ENCODE measurements at places on chromosomes 13 and 19.

GRCh38 chr19:55341171-55341588, 1.5 kb downstream of the KMT5C start:
- no peak for DNase-seq

DNA sequence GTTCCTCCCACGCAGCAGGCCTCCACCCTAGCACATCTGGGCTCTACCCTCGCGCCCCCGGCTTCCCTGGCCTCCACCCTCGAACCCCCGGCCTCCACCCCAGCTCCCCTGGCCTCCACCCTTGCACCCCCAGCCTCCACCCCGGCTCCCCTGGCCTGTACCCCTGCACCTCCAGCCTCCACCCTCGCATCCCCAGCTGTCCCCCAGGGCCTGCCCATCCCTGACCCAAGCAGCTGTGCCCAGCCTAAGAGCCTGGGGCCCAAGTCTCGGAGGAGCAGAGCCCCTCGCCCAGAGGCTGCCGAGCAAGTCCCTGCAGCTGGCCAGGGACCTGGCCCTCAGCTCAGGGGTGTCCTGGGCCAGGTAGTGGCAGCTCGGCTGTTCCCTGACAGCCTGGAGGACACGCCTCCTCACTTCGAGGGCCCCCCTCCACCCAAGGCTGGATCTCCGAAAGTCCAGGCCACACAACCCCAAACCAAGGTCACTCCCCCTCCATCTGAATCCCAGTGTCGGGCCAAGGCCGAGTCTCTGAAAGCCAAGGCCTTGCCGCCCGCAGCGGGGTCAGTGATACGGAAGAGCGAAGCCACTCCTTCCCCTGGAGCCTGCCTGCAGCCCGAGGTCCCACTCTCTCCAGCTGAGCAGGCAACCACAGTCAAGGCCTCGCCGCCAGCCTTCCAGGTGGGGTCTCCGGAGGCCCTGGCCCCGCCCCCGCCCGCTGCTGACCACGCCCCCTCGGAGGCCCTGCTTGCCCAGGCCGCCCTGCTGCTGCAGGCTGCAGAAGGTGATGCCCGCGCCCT, 7.9 kb upstream of the ARHGAP33 start:
- DNase-seq: no peak

- DNase-seq: no peak
Measured at GRCh38 chr13:85541476-85541875, 257.7 kb downstream of the SLITRK6 start.

DNA sequence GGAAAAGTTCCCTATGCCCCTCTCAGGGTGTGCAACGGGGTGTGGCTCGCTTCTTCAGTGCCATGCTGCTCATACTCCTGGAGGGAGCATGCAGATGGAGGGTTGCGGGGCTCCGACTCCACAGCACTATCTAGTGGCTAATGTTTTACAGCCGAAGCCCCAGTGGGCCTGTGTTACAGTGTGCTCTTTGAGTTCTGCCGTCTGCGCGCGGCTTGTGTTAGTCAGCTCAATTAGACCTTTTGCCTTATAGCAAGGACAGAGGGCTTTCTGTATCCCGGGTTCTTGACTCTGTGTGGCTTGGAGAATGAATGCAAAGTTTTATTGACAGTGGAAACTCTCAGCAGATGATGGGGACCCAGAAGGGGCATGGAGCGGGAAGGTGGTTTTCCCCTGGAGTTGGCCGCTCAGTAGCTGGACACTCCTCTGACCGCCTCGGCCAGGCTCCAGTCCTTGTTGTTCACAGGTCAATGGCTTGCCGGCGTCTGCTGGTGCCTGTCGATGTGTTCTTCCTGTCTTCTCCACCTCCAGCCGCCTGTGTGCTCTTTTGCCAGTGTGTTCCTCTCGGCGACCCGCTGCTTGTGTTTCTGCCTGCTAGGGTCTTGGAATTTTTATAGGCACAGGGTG, 383.4 kb downstream of the LMO7 start:
- DNase-seq: no peak

GRCh38 chr19:21314676-21315075, 14.5 kb downstream of the ZNF708 start:
- DNase-seq: no peak

DNA sequence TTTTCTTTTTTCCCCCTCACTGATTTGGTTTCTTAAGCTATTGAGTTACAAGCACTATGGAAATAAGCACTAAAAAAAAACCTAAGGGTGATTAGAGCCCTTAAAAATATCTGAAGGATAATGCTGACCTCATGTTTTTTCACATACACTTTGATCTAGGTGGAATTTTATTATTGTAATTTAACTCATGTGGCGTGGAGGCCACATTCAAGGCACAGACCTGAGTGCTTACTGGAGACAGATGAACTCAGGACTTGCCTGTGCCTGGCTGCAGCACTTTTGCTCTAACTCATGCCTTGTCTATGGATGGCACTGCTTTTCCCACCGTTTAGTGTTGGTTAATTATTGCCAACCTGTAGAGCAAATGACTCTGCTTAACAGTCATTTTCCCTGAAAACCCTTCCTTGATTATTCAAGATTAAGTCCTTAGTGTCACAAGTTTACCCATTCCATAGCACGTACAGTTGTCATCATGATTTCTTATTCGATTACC, 541.4 kb downstream of the GPC6 start:
- DNase-seq: no peak

- DNase-seq: no peak
Measured at GRCh38 chr19:29088761-29089160, 124.2 kb downstream of the UQCRFS1 start.

DNA sequence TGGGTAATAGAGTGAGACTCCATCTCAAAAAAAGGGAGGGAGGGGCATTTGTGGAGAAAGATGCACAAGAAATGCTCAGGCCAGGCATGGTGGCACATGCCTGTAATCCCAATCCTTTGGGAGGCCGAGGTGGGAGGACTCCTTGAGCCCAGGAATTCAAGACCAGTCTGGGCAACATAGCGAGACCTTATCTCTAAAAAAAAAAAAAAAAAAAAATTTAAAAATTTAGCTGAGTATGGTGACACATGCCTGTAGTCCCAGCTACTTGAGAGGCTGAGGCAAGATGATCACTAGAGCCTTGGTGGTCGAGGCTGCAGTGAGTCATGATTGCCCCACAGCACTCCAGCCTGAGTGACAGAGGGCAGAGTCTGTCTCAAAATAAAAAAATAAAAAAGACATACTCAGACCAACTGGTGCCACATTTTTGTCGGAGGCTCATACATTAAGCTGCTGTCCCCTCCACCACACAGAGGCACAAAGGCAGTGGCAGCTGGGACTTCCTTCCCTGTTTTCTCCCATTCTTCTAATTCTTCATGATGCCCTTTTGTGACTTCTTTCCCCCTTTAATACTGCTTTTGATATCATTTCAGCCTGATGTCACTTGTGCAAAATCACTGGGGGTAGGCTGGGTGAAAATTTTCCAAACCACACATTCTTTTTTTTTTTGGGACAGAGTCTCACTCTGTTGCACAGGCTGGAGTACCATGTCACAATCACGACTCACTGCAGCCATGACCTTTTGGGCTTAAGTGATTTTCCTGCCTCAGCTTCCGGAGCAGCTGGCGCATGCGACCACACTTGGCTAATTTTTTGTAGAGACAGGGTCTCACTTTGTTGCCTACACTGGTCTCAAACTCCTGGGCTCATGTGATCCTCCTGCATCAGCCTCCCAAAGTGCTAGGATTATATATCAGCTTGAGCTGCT, 26.8 kb upstream of the CXCL17 start:
- no peak for DNase-seq

DNA sequence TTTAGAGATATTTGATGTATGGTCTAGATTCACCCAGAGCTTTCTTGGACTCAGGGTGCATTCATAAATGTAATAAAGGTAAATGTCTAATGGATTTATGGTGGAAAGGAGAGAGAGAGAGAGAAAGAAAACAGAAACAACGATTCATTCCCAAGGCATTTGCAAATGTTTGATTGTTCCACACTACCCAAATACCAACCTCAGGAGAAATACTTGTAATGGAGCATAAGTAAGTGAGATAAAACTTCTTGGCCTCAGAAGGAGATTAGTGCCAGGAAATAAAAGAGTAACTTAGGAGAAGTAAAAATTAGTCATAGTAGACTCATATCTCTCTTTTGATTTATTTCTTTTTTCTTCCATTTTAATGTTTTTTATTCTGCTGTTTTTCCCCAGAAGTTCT, 40.6 kb upstream of the DGKH start:
- DNase-seq: no peak

GRCh38 chr13:109209526-109209925, 576.9 kb downstream of the IRS2 start:
- no peak for DNase-seq

DNA sequence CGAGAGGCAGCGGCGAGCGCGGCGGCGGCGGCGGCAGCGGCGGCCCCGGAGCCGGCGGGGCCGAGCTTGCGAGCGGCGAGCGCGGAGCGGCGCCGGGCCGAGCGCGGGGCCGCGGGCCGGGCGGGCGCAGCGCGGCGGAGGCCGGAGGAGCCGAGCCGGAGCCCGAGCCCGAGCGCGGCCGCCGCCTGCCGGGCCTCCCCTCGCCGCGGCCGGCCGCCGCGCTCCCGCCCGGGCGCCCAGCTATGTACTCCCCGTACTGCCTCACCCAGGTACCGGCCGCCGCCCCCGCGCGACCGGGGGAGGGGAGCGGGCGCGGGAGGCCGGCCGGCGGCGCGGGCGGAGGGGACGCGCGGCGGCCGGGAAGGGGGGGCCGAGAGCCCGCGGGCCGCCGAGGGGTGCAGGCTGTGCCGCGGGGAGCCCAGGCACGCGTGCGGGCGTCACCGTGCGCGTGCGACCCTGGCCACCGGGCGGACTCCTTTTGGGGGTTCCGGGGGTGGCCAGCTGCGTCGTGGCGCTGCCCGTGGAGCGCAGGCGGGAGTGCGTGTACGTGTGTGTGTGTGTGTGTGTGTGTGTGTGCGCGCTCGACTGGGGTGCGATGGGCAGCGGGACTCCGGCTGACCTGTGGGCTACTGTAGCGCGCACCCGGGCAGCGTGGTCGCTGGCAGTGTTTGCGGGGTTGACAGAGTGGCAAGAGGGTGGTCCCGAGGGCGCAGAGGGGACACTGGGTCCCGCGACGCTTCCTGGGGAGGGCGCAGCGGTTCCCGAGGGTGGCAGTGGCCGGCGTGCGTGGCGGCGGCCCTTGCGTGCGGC, 526 bp downstream of the NFIX start:
- DNase-seq: no peak

GRCh38 chr19:50932018-50932689, 20.7 kb downstream of the KLK5 start:
- DNase-seq: no peak

GRCh38 chr13:106122234-106122633, 413.2 kb downstream of the EFNB2 start:
- DNase-seq: no peak

GRCh38 chr19:51944798-51945552, 17.7 kb downstream of the ZNF613 start:
- no peak for DNase-seq

DNA sequence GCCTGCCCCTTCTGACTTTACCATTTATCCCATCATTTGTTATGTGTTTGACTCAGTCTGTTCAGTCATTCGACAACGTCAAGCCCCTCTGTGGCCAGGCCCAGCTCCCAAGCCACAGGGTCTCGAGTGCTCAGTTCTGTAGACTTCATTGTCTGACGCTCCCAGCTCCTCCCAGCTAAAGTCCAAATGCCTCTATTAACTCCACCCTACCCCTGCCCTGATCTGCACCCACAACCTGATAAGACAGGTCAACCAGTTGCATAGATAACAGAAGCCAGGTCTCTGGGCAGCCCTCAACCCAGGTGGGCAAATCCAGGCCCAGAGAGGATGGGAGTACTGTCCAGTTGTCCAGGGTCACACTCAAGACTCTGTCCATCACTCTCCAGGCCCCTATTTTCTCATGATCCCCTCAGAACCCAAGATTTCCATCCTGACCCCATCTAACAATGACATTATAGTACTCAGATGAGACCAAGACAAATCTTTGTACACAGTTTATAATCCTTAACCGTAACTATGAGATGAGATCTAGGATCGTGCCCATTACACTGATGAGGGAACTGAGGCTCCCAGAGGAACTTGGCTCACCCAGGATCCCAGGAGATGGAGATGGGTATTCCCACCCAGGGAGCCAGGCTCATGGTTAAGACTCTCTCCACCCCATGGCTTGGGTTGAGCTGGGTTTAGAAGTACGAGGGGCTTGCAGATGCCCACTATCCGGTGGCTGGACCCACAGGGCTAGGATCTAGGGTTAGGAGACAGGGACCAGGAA, 1.1 kb downstream of the TM6SF2 start:
- no peak for DNase-seq

GRCh38 chr19:10839114-10840050, 3.4 kb upstream of the TMED1 start:
- no peak for DNase-seq

- DNase-seq: no peak
Measured at GRCh38 chr19:633786-634639, 676 bp upstream of the POLRMT start.

DNA sequence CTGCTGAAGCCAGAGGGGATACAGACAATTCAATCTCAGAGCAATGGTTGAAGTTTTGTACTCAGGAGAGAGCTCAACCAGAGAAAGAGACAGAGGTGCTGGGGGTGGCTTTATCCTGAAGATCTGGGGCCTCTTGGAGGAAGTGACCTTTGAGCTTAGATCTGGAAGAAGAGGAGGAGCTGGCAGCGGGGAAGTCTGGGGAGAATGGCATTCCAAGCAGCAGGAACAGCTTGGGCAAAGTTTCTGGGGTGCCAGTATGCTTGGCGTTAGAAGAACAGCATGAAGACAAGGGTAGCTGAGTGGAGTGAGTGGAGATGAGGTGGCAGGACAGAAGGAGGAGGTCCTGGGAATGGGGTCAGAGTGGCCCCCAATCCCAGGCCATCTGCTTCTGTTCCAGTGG, 11.3 kb downstream of the MAST3 start:
- no peak for DNase-seq

DNA sequence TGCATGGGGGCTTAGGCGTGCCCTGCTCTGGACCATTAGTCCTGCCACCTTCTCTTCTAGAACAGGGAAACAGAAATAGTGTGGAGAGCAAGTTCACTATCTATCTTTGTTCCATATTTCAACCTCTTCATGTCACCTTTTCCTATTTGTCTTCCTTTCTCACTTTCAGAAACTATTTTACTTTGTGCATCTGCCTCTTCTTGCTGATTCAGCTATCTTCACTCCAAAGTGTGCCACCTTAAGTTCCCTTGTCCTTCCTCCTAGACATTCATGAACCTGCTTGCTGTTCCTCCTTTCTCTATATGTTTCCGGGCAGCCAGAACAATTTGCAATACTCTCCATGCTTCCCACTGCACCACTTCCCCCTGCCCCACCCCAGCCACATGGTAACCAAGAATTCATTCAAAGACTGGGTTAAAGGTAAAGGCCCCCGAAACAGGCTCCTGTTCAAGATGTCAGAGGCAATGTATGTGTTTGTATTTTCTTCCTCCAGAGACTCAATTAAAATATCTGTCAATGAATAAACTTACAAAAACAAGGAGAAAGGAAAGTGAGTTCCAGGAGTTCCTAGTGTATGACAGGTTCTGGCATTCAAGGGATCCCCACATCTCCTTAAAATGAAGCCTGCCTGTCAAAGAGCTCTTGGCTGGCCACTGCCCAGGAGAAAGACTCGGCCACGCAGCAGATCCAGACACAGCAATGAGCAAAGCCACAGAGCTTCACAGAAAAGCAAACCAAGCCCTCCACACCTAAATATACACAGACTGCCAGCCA, 268.1 kb downstream of the DNAJC15 start:
- no peak for DNase-seq

- DNase-seq: no peak
Measured at GRCh38 chr19:39497701-39497995, 1.1 kb upstream of the DLL3 start.

GRCh38 chr13:72317346-72318109, 409.9 kb downstream of the MZT1 start:
- DNase-seq: no peak
